ENCODE measurements at places on chromosomes 13 and 19.

DNA sequence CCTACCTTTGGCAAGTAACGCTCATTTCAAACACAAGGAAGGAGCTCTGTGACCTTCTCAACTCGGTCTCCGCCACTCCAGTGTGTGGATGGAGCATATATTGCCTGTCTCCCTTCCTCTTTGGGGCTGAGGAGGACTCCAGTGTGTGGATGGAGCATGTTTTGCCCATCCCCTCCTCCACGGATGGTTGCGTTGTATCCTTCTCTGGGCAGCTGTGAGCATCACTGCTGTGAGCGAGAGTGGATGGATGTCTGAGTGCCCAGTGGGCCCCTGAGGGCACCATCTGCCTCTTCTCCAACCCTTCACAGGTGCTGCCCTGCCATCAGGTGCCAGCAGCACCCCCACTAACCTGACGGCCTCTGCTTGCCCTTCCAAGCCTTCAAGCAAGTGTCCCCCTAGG lies 186.2 kb downstream of the TEX29 start:
- DNase-seq = no peak

DNA sequence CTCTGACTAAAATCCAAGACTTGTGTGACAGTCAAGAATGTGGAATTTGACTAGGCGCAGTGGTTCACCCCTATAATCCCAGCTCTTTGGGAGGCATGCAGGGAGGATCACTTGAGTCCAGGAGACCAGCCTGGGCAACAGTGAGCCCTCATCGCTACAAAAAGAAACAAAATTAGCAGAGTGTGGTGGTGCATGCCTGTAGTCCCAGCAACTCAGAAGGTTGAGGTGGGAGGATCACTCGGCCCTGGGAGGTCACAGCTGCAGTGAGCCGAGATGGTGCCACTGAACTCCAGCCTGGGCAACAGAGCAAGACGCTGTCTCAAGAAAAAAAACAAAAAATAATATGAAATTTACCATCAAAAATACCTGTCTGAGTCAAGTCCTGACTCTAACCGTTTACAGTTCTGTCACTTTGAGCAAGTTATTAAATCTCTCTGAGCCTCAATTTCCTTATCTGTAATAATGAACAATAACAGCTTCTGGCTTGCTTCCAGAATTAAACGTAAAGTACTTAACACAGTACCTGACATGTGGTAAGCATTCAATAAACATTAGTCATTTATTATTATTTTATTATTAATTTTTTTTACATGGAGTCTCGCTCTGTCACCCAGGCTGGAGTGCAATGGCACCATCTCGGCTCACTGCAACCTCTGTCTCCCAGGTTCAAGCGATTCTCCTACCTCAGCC lies 204.6 kb upstream of the TSC22D1 start:
- no peak for DNase-seq

GRCh38 chr19:19540715-19541515 lies 2.9 kb downstream of the CILP2 start:
- DNase-seq = peak; percentile 58

DNA sequence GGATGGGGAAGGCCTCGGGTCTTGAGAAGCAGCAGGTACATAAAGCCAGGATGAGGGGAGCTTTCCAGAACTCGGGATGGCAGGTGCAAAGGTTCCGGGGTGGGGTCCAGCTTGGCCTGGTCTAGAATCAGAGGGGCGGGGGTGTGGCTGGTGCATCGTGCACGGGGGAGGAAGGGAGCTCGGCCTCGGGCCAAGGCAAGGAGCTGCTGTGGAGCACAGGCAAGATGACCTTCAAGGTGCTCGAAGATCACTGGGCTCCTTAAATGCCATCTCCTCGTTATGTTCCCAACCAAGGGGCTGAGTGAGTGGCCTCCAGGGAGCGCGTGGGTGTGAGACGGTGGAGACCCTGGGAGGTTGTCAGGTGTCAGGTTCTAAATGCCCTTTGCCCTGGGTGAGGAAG lies 16.1 kb upstream of the SIGLEC11 start:
- no peak for DNase-seq

DNA sequence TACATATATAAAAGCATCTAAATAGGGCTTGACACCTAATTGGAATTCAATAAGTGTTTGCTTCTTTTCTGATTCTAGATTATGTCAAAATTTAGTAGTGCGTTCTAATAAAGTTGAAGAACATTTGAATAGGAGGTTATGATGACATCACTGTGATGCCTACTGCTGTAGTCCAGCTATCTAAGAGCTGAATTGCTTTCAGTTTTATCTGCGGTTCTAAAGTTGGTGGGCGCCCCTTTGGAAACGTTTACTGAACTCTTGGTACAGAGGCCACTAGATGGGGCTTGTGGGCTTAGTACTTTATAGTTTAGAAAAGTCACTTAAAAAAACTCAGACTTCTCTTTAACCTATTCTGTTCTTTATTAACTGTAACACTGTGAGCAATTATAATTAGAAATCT lies 776.9 kb downstream of the GPC5 start:
- DNase-seq = no peak

- DNase-seq = no peak
Observed at GRCh38 chr13:114152285-114152645, 19.8 kb upstream of the RASA3 start.

DNA sequence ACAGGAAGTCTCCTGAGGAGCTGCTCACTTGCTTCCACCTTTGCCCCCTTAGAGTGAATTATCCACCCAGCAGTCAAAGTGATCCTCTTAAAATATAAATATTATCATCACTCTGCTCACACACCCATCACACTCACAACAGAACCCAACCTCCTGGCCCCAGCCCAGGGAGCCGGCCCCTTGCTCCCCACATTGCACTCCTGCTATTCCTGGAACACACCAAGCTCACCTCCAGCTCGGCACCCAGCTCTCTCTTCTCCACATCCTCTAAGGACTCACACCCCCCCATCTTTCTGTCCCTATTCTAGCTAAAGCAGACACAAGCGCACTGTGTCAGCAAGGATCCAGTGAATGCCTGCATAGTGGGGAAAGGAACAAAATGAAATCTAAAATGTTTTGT lies 7.0 kb downstream of the TUBGCP3 start:
- DNase-seq = no peak

DNA sequence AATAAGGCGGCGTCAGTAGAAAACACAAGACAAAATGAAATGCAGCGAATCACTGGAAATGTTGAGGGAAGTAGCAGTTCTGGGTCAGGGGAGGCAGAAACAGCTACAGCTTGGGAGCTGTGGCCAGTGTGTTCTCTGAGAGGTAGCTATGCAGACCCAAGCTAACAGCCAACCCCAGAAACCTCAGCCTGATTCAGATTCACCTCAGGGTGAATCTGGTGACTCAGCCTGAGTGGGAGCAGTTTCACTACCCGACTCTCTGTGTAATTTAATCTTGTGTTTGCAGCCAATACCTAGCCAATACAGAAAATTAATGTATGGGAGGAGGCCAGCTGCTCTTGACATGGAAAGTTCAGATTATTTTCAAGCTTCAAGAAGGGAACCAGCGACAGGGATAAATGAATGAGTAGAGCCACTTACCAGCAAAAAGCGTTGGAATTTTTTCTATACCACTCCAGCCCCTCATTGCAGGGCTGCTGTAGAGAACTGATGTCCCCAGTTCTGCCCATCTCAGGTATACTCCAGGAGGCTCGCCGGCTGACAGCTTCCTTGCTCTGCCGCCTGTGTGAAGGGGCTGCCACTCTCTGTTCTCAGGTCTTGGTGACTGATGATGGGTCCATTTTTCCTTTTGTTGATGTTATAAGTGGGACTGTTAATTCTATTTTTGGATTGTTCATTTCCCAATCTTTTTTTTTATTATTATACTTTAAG lies 8.9 kb downstream of the IGFL3 start:
- DNase-seq = no peak

DNA sequence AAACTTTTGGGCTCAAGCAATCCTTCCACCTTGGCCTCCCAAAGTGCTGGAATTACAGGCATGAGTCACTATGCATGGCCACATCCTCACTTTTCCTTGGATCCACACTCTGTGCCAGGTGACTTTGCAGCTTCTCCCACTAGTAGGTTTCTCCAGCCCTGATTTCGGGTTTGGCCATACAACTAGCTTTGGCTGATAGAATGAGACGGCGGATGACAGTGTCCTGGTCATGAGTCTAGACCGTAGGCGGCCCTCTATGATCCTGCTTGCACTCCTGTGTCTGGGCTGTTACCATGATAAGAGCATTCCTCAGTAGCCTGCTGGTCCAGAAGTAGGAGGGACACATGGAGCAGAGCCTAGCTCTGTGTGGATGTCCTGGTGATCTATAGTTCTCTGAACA lies 112.5 kb upstream of the KL start:
- DNase-seq = no peak

GRCh38 chr19:46979126-46980105 lies 40.2 kb upstream of the NPAS1 start:
- no peak for DNase-seq

DNA sequence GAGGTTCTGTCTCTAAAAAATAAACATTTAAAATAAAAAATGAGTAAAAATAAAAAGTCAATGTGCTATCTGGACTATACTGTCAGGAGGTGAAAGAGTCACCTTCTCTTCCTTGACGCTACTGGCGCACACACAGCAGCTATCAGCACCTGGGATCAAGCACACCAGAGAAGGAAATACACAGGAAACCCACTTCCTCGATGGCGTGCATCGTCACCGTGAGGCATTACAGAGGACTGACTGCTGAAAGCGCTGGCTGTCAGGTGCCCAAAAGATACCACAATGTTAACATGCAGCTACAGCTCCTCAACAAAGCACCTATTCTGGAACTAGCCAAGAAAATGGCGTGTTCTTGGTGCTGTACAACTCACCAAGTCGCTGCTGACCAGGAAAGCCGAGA lies 6.1 kb downstream of the SLC35E1 start:
- no peak for DNase-seq

- DNase-seq = no peak
Observed at GRCh38 chr13:94827566-94827965, 115.2 kb upstream of the SOX21 start.

- DNase-seq = no peak
Observed at GRCh38 chr19:24040621-24041020, 46.4 kb upstream of the ZNF254 start.

GRCh38 chr13:94178625-94179244 lies 300.7 kb downstream of the DCT start:
- no peak for DNase-seq

- DNase-seq = no peak
Observed at GRCh38 chr19:23776507-23777205, 18.0 kb upstream of the ZNF681 start.

DNA sequence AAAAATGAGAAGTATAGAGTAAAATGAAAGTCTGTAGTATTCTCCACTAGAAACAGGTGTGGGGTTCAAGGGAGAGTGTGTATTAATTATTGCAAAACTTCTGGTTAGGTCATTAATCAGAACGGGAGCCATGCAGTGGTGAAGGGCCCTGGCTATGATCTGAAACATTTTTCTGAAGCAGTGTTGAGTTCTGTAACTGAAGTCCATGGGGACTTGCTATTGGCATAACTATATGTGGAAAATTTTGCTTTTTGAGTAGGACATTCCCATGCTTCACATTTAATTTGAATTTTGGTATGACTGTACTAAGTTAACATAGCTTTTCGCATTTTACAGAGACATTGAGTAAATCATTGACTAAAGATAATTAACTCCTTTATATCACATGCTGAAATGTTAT lies 67.5 kb downstream of the LRCH1 start:
- no peak for DNase-seq

DNA sequence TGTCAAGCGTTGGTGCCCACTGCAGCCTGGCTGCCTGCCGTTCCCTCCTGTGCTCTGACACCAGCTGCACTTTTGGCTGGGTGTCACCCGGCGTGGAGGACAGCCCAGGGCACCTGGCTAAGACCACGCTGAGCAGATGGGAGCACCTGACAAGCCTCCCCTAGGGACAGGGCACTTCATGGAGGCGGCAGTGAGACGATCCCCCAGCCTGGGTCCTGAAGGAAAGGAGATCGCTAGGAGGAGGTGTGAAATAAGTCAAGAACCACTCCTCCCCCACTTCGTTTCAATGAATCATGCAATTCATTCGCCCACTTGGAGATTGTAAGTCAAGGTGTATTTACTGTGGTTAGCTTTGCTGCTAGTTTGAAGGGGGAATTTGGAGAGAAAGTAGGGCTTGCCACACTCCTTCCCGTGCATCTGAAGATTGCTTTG lies 38.8 kb downstream of the VSTM2B start:
- no peak for DNase-seq

DNA sequence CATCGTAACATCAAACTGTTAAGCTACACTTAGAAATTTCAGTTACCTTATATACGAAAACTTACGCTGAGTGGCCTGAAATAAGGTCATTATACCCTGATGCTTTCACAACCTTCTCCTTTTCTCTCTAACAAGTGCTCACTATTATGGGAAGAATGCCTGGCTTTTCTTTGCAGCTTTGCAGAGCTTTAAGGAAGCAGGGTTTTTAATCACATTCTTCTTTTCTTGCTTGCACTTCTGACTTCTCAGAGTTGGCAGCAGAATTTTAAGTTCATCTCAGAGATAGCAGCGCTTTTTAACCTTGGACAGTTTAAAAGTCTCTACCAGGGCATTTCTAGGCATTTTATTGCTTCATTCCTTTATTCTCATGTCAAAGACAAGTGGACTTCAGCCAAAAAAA lies 285.1 kb downstream of the SPRY2 start:
- no peak for DNase-seq

DNA sequence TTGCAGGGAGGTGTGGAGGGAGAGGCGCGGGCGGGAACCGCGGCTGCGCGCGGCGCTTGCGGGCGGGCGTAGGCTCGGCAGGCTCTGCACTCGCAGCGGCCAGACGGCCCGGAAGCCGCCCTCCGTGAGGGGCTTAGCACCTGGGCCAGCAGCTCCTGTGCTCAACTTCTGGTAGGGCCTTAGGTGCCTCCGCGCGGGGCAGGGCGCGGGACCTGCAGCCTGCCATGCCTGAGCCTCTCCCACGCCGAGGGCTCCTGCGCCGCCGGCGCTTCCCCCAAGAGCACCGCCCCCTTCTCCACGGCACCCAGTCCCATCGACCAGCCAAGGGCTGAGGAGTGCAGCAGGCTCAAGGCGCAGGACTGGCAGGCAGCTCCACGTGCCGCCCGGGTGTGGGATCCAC lies 940.8 kb upstream of the PCDH9 start:
- no peak for DNase-seq

- DNase-seq = peak; percentile 74
Observed at GRCh38 chr19:8158411-8159074, 9.2 kb upstream of the FBN3 start.

DNA sequence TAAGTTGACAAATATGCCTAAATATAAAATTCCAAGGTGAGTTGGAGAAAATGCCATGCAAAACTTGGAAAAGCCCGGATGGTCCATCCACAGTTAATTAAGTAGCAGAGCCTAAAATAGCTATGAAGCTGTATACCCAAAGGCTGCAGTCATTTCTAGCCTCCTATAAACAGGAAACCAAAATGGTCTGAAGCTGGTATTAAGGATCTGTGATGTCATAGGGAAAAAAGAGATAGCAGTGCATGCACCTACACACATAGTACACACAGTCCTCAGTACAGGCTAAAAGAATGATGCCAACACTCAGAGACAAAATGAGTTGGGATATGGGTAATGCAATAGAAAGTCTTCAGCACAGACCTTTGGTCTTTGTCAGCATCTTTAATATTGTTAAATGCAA lies 736.9 kb downstream of the EFNB2 start:
- DNase-seq = no peak
